Bronchial epithelial cell (primary cell): ENCODE measurements at places on chromosomes 1 and 21.

DNA sequence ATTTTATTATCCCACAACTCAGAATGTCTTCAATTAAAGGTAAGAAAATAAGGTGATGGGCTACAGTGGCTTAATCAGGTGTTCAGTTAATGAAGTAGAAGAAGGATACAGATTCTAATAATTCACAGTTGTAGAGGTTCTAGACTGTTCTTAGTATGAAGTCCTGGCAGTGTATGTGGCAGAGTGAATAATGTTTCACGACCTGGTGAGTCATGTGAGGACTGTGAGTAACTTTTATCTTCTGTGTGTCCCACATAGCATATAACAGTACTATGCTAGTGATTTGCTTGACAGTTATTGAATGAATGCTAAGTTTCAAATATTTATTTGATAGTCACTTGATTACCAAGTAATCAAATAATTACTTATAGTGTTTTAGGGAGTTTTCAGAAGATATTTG is 20.0 kb downstream of the SLC16A4 start:
- DNase-seq: peak; percentile 80

- no peak for DNase-seq
These were observed 27.8 kb downstream of the HSPG2 start for GRCh38 chr1:21909286-21909759.

DNA sequence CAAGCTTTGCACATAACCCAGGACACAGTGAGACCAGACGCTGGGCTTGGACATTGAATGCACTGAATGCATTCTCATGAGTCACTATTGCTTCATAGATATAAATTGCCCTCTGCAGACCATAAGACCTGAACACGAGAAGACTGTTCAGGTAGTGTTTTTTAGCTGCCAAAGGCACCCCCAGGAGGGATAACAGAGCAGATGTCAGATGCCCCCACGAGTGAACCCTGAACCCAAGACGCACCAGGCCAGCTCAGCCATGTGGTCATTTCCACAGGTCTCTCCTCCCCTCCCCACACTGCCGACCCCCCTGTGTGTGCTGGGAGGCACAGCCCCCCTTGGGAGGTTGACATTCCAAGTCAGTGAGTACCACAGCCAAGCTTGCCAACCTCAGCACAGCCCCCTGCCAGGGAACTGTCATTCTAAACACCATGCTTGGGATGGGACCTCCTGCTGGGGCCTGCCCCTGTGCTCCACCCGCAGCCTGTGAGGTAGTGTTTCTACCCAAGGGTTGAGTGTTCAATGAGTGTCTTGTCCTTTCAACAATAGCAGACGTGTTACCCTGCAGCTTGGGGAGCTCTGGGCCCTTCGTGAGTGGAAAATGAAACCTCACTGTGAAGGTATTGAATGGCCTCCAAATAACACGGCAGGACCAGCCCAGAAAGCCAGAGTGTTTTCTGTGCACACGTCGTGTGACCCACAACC is 68.2 kb downstream of the PSMG1 start:
- DNase-seq: peak; percentile 47

- no peak for DNase-seq
These were observed 38.6 kb upstream of the GADD45A start for GRCh38 chr1:67646145-67647035.

- DNase-seq: no peak
These were observed 52.2 kb downstream of the SSBP3 start for GRCh38 chr1:54353959-54354358.

DNA sequence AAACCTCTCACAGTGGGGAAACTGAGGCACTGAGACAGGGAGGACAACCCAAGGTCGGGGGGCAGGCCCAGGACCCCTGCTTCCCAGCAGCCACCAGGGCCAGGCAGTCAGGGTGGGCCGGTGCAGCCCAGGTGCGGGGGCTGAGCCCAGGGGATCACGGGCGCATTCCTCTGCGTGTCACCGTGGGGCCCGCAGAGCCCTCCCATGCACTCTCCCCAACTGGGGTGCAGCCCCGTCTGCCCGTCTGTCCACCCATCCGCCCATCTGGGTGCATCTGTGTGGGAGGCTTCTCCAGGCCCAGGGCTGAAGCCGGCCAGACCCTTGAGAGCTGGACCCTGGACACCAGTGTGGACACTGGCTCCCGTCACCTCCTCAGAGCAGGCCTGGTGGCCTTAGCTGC is 2.9 kb upstream of the PLCH2 start:
- no peak for DNase-seq

DNA sequence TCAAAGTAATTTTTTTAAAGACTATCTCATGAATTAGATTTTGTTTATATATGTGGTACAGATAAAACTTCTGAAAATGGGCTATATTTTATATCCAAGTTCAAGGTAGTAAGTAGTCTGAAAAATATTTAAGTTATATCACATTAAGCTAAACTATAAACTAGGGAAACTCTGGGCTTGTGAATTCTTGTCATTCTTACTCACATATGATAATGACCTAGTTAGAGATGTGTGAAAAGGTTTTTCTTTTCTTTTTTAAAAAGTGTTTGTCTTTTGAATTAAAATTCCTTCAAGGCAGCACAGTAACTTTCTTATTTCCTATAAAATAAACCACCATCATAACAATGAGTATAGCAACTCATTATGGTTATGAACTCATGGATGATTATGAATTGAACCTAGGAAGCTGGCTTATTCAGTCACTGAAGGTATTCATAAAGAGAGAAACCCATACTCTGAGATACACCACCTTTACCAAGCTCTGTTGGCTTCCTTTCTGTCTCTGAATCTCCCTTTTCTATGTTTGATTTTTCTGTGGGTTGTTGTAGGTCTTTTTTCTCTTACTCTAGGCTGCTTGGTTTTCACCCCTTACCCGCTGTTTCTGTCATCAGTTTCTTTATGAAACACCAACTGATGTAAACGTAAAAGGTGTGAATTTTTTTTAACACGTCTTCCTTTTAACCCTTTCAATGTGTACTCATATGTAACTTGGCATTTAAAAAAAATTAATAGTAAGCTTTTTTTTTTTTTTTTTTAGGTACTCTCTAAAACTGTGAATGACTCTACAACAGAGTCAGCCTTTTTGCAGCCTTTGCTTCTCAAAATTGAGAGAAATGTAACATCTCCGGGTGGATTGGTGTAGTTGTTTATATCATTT is 25.2 kb downstream of the IL12RB2 start:
- DNase-seq: peak; percentile 45

DNA sequence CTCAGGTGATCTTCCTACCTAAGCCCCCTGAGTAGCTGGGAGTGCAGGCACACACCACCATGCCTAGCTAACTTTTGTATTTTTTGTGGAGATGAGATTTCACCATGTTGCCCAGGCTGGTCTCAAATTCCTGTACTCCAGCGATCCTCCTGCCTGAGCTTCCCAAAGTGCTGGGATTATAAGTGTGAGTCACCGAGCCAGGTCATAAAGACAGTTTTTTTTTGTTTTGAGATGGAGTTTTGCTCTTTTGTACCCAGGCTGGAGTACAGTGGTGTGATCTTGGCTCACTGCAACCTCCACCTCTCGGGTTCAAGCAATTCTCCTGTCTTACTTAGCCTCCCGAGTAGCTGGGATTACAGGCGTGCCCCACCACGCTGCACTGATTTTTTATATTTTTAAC is 42.1 kb downstream of the KIF1B start:
- DNase-seq: peak; percentile 52

DNA sequence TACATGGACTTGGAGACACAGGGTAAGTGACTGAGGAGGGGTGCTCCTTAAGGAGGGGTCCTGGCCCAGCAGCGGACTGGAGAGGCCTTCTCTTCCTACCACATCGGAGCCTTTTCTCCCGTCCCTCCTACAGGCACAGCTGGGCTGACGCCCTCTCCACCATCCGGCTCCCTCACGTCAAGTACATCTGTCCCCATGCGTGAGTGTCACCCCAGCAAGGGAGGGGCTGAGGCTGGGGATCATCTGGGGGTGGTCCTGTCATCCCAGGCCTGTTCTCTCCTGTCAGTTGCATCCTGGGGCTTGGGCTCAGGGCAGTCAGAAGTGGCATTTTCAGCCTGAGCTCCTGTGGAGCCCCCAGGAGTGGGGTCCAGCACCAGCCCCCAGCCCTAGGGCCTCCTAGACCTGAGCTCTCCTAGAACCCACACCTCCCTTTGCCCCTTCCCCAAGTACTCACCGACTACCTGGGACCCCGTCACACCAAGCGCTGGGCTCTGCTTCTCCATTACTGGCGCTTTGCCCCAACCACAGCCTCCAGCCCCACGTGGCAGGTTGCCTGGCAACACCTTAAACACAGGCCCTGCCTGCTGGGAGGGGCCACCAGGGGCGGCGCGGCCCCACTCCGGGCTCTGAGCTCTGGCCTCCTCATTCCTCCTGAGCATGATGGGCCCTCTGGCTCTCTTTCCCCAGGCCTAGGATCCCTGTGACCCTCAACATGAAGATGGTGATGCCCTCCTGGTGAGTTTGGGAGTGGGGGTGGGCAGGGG is 2.3 kb downstream of the LYPLA2 start:
- peak; percentile 48 for DNase-seq

GRCh38 chr1:109712321-109712864 is 342 bp downstream of the GSTM5 start:
- DNase-seq: no peak

DNA sequence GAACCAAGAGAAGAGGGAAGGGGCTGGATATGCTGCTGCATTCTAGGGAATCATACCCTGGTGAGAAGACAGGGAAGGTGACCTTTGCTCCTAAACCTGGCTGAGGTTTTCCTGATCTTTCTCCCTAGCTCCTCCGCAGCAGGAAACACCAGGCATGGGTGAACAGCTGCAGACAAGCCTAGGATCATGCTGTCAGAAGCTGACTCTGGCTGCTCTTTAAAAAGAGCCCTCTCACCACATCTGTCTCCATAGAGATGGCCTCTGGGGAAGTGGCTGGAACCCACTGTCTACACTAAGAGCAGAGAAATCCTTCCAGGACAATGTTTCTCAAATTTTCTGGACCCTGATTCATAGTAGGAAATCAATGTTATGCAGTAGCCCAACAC is 57.6 kb downstream of the CD34 start:
- DNase-seq: no peak

GRCh38 chr1:44565259-44565750 is 109.0 kb downstream of the TMEM53 start:
- no peak for DNase-seq

GRCh38 chr1:27398405-27399149 is 6.2 kb downstream of the GPR3 start:
- no peak for DNase-seq

DNA sequence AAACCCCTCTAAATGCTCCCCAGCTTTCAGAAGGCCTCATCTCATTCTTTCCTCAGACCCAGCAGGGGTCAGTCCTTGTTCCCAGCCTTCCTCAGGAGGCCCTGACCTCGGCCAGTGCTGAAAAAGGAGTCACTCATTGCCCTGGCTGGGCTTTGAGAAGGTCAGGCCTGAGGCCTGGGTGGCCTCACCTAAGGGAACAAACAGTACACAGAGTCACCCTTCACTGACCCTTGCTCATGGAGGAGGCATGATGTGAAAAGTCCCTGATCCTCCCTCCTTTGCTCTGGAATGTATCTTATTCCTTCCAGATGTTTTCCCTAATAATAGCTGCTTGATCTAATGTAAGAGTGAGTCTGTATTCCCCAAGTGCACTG is 117.7 kb upstream of the SLC44A3 start:
- DNase-seq: no peak

- no peak for DNase-seq
These were observed 200.2 kb downstream of the SDCCAG8 start for GRCh38 chr1:243455760-243456651.

DNA sequence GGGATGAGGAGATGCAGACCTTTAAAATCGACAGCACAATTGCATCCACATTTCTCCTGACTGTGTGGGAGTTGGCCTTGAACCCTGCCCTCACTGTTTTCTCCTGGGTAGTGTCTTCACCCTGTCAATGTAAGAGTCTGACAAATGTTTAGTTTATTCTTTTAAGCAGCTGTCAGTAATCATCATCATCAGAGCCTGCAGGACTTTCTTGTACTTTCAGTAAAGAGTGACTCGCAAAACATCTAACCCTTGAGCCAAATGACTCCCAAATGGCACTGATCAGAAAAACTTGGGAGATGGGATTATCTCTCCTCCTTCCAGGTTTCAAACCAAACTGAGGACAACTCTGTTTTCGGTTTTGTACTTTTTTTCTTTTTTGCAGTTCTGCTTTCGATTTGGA is 460.2 kb downstream of the KIF26B start:
- DNase-seq: no peak

GRCh38 chr1:59666106-59666505 is 148.6 kb upstream of the HOOK1 start:
- no peak for DNase-seq

DNA sequence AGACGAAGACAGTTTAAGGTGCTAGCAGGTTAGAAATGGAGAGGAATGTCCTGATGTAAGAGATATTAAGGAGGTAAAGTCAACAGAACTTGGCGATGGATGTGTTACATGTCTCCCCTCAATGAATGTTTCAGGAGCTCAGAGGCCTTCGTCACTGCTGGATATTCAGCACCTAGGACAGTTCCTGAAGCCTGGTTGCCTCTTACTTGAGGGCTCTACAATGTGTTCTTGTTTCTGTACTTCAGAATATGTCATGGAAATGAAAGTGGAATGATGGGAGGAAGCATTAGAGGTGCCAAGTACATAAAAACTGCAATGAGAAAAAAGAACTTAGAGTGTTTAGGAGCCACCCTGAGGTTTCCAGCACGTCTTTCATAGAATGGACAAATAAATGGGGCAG is 17.7 kb downstream of the TNR start:
- DNase-seq: peak; percentile 10

GRCh38 chr1:166937962-166938361 is 37.4 kb downstream of the ILDR2 start:
- no peak for DNase-seq

- no peak for DNase-seq
These were observed 353.9 kb upstream of the C1orf174 start for GRCh38 chr1:4253935-4254334.

DNA sequence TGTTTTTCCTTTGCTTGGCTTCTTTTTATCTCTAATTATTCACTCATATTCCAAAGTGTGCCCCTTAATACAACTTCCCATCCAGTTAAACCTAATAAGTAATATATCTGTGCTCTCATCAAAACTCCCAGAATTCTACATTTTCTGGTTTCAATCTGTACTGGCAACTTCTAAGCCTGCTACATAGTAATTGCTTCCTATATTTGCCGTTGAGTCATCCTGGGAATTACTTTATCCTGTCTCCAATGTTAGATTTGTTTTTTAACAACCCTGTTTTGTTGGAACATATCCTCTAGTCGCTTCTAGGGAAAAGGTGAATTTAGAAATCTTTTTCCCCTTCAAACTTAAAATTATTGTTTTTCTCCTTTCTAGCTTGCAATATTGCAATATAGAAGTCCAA is 620.5 kb upstream of the PKN2 start:
- peak; percentile 33 for DNase-seq

GRCh38 chr1:77388661-77389060 is 106.8 kb downstream of the AK5 start:
- DNase-seq: no peak

DNA sequence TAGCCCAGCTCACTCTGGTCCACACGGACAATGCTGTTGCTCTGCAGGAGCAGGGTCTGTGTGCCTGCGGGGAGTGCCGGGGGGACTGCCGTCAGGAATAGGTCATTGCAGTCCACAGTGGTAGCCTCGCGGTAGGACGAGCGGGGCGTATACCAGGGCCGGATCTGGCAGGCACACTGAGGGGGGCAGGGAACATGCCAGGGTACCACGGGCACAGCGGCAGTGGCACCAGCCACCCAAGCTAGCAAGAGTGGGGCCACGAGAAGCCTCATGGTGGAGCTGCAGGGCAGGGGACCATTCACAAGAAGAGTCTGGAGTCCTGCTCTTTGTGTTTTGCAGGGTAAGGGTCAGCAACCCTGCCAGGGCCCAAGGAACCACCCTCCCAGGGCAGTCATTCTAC is 65.8 kb downstream of the LRRN2 start:
- DNase-seq: no peak
